Skeletal muscle cell (primary cell): ENCODE measurements at places on chromosomes 2 and 18.

GRCh38 chr2:165645930-165646831 lies 147.9 kb downstream of the GALNT3 start:
- peak; percentile 20 for DNase-seq

- no peak for DNase-seq
Measured at GRCh38 chr18:66575263-66575662, 28.6 kb downstream of the CDH19 start.

- DNase-seq = no peak
Measured at GRCh38 chr2:201407265-201407664, 44.0 kb downstream of the TRAK2 start.

GRCh38 chr2:217693363-217693762 lies 309.4 kb downstream of the TNS1 start:
- no peak for DNase-seq

- DNase-seq = peak; percentile 20
Measured at GRCh38 chr2:113872201-113872600, 17.7 kb upstream of the ACTR3 start.

DNA sequence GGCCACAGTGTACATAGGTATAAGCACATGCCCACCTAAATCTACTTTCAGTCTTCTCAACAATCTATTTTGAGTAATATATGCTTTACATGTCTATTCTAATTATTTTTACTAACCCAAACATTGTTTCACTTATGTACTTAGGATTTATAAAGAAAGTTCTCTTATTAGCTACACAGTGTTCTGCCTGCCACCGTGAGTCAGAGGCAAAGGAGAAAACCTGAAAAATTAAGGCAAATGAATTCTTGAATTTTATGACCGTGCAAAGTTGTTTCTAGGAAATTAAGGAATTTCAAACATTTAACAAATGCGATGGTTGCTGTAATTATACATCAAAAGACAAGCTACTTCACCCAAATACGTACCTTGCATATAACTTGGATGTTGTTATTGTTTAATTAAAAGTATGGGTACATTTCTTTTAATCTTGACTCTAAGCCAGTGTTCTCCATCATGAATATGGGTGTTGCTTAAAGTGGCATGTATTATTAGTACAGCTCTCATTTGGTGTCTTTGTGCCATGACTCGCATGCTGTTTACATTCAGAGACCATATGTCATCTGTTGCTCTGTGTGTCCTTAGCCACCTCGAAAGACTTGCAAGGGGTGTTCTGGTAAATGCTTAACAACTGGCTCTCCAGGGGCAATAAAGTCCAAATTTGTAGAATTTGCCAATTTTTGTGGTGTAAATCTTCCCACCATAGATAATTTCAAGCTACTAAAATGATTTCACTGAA lies 154.3 kb upstream of the FN1 start:
- no peak for DNase-seq

GRCh38 chr18:61797696-61798590 lies 94.9 kb downstream of the RNF152 start:
- DNase-seq = no peak

- peak; percentile 33 for DNase-seq
Measured at GRCh38 chr2:112881217-112881985, 29.6 kb upstream of the IL37 start.

DNA sequence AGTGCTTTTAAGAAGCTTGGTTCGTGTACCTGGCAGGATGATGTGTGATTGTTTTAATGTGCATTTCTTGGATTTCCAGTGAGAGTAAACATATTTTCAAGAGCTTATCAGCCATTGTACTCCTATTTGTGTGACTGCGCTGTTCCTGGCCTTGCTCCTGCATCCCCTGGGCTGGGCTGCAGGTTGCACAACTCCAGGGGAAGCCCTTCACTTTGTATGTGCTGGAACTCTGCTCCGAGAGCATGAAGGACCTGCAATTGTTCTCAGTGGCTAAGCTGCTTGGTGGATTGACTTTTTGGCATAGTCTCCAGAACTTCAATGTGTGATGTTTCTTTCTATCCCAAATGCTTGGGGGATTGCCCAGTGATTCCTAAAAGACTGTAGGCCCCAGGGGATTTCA lies 18.8 kb downstream of the ATP6V1C2 start:
- DNase-seq = no peak

DNA sequence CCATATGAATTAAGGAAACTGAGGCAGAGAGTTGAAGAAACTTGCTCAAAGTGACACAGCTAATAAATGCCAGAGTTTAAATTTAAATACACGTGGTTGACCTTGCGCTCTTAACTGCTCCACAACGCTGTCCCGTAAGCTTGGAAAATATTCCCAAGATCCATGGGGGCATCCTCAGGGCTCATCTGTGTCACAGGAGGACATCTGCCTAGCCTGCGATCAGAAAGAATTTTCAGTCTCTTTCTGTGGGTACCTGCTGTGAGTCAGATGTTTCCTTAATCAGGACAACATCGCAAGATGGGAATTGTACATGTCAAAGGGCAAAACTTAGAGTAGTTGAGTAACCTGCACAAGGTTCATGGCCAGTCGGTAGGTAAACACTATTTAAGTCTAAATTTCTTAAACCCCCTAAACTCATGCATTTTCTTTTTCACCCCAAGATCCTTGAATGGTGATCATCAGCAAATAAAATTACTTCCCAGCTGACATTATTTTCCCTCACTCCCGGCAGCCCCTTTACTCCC lies 1.4 kb downstream of the CMPK2 start:
- no peak for DNase-seq
